ENCODE measurements at places on chromosomes 1 and 21.

DNA sequence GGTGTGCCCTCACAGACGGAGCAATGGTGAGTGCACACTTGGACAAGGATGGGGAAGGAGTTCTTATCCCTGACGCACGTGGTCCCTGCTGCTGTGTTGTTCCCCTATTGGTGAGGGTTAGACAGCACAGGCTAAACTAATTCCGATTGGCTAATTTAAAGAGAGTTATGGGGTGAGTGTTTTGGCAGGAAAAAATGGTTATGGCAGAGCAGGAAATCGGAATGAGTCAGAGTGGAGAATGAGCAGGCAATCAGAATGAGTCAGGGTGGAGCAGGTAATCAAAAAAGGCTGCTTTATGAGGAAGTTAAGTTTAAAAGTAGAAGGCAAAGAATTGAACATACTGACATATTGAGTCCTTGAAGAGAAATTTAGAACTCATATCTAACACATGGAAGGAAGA lies 100.5 kb downstream of the NGF start:
- no peak for DNase-seq

DNA sequence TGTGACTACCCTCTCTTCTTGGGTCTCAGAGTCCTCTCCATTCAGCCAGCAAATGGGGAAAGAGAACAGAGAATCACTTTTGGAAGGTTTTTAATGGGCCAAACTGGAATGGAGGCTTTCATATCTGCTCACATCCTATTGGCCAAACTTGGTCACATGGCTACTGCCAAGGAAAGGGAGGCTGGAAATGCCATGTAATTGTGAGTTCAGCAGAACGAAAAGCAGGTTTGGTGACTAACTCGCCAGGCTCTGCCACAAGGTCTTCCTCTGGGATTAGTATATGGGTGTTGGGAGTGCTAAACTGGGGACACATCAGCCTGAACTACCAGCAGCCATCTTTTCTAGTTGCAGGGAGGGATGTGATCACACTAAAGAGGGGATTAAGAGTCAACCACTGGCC lies 19.2 kb downstream of the RD3 start:
- DNase-seq = no peak

DNA sequence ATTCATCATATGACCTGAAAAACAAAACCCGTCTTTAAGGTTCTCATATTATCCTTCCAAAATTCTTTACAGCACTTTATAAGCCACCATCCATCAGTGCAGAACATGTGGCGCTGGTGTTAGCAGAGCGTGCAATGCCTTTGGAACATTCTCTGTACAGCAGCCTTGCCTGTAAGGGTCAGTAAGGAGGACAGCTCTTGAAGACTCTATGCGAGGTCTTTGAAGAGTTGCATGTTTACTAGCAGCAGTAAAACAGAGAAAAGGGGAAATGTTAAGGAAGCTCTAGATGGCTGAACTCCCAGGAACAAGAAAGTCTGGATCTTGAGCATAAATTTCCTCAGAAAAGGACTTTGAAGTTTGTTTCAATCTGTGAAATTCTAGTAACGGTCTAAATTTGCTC lies 365.6 kb downstream of the DUSP10 start:
- no peak for DNase-seq

- no peak for DNase-seq
These were observed 1.0 kb upstream of the CDKN2C start for GRCh38 chr1:50968821-50969610.

- DNase-seq = no peak
These were observed 90.6 kb downstream of the TRIM11 start for GRCh38 chr1:228315945-228316588.

DNA sequence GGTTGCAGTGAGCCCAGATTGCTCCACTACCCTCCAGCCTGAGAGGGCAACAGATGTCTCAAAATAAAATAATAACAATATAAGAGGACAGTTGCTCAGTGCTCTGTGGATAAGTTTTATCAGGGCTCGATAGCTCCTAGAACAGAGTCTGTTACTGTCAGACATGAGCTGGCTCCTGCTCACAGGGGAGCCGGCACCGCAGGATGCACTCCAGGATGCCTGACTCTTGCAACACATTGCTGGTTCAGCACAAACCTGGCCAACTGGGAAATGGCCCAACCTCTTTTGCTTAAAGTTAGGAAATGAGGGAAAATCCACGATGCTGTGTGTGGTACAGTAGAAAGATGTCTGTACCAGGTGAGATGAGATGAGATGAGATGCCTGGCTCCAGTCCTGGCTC lies 5.8 kb upstream of the CTSE start:
- no peak for DNase-seq

DNA sequence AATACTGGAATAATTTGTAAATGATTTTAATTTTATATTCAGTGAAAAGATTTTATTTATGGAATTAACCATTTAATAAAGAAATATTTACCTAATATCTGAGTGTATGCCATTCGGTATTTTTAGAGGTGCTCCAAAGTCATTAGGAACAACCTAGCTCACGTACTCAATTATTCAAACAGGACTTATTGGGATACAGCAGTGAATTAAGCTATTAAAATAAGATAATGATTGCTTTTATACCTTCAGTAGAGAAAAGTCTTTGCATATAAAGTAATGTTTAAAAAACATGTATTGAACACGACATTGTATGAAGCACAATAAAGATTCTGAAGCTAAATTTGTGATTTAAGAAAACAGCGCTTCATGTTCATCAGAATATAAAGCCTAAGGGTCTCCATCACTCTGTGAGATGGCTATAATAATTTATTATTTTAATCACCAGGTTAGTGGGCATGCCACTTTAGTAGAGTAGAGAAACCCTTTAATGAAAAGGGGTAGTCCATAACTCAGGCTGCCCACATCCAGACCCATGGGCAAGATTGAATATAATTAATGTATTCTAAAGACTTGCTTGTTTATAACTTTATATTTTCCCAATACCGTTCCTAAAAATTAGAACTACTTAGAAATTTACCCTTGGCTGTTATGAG lies 3.2 kb downstream of the CCN1 start:
- no peak for DNase-seq

GRCh38 chr1:89363196-89363595 lies 663 bp upstream of the GBP6 start:
- DNase-seq = no peak

DNA sequence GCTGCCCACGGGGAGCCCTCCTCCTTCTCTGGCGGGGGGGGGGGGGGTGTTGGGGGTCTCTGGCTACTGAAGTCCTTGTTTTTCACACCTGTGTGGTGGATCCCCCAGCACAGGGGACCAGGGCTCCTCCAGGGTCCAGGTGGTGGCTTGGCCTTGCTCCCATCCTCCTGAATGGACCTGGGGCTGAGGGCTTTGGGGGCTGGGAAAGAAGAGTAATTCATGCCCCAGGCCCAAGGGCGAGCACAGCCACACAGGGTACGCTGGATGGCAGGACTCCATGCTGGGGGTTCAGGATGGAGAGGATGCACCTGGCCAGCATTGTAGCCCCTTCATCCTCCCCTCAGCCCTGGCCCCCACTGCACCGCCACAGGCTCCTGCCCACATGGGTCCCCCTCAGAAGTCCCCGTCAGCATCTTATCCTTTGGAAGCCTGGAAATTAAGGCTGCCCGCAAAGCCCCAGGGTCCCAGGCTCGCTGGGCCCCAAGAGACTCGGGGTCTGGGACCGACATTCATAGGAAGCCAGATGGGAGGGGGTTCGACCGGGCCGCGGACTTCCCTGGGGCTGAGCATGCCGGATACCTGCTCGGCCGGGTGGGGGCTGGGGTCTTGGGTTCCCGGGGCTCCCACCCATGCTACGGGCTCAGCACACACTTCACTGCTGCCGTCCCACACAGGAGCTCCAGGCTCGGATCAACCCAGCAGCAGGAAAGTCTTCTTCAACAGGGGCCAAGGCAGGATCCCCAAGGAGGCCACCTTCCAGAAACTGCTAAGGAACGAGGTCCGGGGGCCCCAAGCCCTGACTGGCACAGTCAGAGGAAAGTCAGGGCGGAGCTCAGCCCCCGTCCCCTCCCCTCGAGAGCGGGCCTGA lies 49.0 kb upstream of the ACTRT2 start:
- no peak for DNase-seq

- no peak for DNase-seq
These were observed 99.0 kb upstream of the LBR start for GRCh38 chr1:225526878-225527277.

GRCh38 chr1:116062201-116062600 lies 49.0 kb upstream of the MAB21L3 start:
- no peak for DNase-seq

DNA sequence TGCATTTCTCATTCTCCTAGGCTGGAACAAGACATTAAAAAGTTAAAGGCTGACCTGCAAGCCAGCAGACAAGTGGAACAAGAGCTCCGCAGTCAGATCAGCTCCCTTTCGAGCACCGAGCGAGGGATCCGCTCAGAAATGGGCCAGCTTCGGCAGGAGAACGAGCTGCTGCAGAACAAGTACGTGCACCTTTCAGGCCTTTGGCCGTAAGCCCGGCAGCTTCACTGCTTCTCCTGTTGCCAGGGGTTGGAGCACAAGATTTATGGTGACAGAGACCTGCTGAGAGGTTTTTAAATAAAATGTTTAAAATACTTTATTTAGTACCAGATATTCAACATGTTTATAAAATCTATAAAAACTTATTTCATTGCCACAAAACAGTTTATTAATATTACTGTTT lies 53.4 kb downstream of the MACO1 start:
- no peak for DNase-seq

- no peak for DNase-seq
These were observed 72.4 kb upstream of the TRAPPC10 start for GRCh38 chr21:43939443-43940328.

DNA sequence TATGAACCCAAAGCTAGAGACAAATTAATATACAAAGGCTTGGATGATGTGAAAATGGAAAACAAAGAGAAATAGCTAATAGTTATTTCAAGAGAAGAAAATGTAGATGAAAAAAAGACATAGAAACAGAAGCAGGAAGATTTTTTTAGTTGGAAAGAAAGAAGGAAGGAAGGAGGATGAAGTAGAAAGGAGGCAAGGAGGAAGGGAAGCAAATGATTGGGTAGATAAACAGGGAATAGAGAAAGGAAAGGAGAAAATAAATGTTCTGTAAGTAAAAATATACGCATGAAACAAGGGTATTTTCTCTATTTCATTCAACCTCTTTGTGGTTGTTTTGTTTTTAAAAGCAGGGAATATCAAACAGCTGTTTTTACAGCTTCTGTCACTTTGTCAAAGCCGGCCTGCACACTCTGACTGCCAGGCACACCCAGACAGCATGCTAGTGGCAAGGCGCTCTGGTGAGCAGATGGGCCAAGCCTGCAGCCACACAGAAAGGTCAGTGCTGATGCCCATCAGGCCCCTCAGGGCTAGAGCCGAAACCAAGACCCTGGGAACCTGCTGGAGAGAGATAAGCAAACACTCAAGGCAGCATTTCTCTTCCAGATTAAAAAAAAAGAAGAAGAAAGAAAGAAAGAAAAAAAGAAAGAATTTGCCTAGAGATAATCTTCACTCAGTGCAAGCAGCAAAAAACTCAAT lies 72.9 kb upstream of the CTTNBP2NL start:
- DNase-seq = no peak

GRCh38 chr1:13892671-13893325 lies 192.8 kb downstream of the PRDM2 start:
- no peak for DNase-seq

GRCh38 chr21:37219761-37220432 lies 47.2 kb downstream of the VPS26C start:
- DNase-seq = no peak

GRCh38 chr1:51088474-51088873 lies 13.6 kb upstream of the C1orf185 start:
- no peak for DNase-seq

DNA sequence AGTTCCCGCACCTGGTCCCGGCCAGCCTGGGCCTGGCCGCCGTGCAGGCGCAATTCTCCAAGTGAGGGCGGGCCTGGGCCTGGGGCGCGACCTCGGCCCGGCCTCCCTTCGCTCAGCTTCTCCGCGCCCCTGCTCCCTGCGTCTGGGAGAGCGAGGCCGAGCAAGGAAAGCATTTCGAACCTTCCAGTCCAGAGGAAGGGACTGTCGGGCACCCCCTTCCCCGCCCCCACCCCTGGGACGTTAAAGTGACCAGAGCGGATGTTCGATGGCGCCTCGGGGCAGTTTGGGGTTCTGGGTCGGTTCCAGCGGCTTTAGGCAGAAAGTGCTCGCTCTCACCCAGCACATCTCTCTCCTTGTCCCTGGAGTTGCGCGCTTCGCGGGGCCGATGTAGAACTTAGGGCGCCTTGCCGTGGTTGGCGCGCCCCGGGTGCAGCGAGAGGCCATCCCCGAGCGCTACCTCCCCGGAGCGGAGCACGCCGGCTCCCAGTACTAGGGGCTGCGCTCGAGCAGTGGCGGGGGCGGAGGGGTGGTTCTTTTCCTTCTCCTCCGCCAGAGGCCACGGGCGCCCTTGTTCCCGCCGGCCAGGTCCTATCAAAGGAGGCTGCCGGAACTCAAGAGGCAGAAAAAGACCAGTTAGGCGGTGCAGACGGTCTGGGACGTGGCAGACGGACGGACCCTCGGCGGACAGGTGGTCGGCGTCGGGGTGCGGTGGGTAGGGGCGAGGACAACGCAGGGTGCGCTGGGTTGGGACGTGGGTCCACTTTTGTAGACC lies 1.2 kb downstream of the OLIG1 start:
- DNase-seq = no peak

GRCh38 chr1:89670163-89670562 lies 37.2 kb downstream of the LRRC8C start:
- DNase-seq = no peak

GRCh38 chr1:15618077-15618654 lies 908 bp downstream of the DDI2 start:
- DNase-seq = no peak

DNA sequence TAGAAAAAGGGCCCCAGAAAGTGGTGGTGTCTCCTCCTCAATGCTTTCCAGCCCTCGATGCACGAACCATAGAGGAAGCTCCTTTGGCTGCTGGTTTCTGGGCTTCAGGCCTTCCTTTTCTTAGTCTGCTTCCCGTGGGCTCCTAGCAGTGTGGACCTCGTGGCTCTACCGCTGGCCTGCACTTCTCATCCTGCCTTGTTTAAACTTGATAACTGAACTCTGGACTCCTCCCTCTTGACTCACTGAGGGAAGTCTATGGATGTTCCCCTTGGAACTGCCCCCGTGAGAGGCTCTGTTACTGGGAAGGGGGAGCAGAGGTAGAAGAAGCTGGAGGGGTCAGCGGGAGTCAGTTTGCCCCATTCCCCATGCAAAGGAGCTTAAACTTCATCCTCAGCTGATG lies 75.3 kb upstream of the WDR26 start:
- no peak for DNase-seq

Measured in SK-N-MC (cell line).